HS-5 (cell line): ENCODE measurements at places on chromosomes 5 and 9.

DNA sequence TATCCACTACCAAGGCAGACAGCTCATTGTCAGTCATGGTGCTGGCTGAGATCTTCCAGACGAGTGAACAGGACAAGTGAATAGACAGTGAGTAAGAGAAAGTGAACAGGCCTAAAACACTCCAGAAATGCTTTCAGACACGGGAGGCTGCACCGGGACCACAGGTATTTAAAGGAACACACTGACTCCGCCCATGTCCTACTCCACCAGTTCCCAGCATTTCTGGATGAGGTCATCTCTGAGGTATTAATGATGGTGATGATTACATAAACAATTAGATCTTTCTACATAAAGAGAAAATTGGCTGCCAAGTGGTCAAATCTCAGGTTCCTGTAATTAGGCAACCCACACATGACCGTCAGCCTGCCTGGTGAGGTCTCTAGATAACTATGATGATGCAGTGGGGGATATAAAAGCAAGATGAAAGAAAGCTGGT lies at the start of gene ACTBL2:
Gene ACTBL2 (minus strand): TSS at position 141 of the 436 bp plus-strand sequence. CDS start 104 bp downstream, at position 37.
- DNase-seq, result peak; percentile 70

DNA sequence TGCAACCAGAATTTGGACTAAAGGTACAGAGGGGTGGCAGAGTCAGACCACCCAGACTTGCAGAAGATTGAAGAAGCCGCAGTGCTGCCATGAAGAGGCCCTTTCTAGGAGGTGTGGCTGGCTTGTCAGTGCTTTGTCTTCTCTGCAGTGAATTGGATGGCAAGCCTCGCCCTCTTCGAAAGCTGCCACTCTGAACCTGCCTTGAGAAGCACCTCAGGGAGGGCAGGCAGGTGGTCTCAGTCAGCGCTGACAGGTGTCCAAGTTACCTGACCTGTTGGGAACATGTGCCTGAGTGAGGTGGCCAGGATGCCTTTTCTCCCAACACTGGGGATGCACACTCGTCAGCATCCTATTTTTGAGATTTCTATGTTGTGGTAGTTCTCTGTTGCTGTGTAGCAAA lies 6.2 kb downstream of the TENT4A start:
- no peak for DNase-seq

GRCh38 chr9:113638490-113638889 lies 175.0 kb downstream of the RGS3 start:
- no peak for DNase-seq

DNA sequence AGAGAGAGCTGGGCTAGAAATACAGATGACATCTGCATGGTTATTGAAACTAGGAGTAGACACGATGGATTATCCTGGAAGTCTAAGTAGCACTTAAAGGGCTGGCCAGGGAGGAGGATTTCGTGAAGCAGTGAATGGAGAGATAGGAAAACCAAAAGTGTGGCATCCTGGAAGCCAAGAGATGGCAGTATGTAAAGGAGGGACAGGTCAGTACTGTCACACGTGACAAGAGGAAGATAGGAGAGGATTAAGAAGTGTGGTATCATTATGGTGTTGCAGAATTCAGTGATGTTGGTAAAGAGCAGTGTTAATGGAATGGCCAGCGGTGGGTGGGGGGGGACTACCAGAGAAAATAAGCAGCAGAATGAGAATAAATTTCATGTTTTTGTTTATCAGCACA lies 11.7 kb downstream of the RAD23B start:
- no peak for DNase-seq

GRCh38 chr5:138824924-138825863 lies 49.9 kb downstream of the LRRTM2 start:
- DNase-seq, result no peak

DNA sequence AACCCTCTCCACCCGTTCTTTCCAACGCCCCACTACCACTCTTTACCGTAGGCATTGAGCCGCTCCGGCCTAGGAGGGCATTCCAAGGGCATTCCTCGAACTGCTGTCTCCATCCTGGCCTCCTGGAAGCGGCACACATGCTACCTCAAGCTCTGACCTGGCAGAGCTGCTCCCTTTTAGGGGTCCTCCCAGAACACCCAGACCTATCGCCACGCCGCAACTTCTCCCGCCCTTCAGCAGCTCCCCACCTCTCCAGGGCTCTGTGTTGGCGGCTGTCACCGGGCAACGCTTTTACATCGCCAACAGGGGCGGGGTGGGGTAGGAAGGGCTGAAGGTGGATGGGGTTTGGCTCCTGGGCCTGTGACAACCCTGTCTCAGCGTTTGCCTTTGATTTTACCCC lies 4.6 kb upstream of the MYORG start:
- no peak for DNase-seq

DNA sequence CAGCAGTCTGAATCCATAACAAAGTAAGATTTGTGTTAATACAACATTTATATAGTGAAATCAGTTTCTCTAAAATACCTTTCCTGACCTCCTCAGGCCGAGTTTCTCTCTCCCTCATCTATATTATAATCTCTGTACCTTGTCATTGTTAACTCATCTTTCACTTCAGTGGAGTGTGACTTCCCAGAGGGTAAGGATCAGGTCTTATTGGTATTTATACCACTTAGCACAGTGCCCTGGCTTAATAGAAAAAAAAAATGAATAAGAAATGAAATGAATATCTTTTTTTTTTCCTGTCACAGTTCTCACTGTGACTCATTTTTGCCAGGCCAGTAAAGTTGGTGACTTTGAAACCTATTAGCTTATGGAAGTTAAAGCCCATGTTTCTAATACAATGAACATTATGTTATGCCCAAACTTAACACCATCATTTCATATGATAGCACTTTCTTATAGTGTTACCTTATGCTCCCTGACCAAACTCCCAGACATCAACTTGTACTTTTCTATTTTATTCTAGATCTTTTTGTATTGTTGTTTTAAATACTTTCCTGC lies 90.1 kb downstream of the NR3C1 start:
- DNase-seq, result no peak

- no peak for DNase-seq
Measured at GRCh38 chr5:154163327-154164248, 26.9 kb upstream of the GALNT10 start.

GRCh38 chr9:114456929-114457328 lies 48.3 kb downstream of the WHRN start:
- DNase-seq, result no peak

- no peak for DNase-seq
Measured at GRCh38 chr9:133794016-133794760, 56.0 kb upstream of the SARDH start.

DNA sequence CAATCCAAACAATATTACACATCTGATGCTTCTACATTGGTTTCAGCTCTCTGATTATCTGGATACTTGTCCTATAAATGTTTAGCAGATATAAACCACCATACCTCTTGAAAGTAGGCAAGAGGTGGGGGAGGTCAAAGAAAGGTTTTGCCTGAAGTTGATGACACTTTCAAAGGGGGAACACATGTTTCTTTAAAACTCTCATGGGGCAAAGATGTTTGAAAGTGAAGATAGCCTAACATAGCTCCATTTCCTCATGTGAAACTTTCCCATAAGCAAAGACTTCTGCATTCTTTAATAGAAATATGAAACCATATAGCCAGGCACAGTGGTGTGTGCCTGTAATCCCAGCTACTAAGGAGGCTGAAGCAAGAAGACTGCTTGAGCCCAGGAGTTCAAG lies 62.1 kb downstream of the CETN3 start:
- no peak for DNase-seq

DNA sequence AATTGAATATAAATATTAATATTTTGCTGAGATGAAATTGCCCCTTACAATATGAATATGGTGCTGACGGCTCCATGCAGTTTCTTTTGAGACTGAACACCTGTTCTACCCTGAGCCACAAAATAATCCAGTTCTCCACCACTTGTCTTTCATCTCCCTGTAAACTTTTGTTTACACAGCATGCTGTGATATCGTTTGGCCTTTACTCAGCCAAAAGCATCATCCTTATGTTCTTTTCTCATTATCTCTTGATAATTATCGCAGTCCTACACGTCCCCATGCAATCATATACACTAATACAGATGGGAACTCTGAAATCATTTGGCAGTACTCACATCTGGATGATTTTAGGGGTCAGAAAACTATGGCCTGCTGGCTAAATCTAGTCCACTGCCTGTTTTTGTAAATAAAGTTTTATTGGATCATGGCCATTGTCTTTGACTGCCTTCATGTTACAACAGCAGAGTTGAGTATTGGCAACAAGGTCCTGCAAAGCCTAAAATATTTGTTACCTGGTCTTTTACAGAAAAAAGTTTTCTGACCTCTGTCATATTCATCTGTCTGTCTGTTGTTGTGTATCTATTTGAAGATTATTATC lies 53.3 kb downstream of the AOPEP start:
- DNase-seq, result no peak

GRCh38 chr5:144405991-144406390 lies 235.3 kb downstream of the KCTD16 start:
- DNase-seq, result no peak

DNA sequence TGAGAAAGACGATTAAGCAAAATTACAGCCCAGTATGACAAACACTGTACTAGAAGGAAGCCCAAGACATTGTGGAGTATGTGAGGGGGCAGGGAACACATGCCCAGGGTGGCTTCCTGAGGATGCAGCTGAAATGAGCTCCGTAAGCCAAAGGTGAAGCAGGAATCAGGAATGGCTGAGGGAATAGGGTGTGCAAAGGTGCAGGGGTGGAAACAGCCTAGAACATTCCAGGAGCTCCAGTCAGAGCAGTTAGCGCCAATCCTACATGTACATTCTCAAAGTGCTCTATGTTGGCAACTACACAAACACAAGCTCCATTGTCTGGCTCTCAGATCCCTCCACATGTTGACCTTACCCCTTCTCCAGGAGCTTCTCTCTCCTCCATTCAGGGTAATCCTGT lies 257.9 kb downstream of the MAN2A1 start:
- DNase-seq, result no peak

GRCh38 chr5:76943006-76943405 lies 9.8 kb upstream of the CRHBP start:
- no peak for DNase-seq

GRCh38 chr9:15377625-15378540 lies 44.8 kb upstream of the SNAPC3 start:
- no peak for DNase-seq

GRCh38 chr5:68265822-68266395 lies 50.4 kb downstream of the PIK3R1 start:
- DNase-seq, result no peak

- no peak for DNase-seq
Measured at GRCh38 chr5:83914662-83915418, 194.2 kb upstream of the HAPLN1 start.

GRCh38 chr9:130336885-130337284 lies 71.3 kb downstream of the HMCN2 start:
- DNase-seq, result no peak

- peak; percentile 98 for DNase-seq
Measured at GRCh38 chr9:81389569-81389993, 299.8 kb downstream of the TLE1 start.

- no peak for DNase-seq
Measured at GRCh38 chr5:159880676-159881075, 35.6 kb upstream of the ADRA1B start.

DNA sequence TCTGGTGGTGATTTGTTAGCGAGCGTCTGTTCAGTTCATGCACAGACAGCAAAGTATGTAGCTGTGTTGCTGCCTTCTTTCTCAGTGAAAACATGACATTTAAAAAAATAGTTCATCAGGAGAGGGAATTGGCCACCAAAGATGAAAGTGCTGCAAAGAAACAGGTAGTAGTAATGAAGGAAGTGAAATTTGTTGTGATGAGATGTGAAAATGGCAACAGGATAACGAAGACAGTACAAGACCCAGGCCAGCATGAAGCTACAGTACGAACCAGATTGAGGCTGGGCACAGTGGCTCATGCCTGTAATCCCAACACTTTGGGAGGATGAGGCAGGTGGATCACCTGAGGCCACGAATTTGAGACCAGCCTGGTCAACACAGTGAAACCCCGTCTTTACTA lies 136.0 kb downstream of the SMARCA2 start:
- no peak for DNase-seq

GRCh38 chr5:175378444-175379028 lies 65.4 kb downstream of the DRD1 start:
- DNase-seq, result peak; percentile 11

- DNase-seq, result no peak
Measured at GRCh38 chr9:14960881-14961280, 50.7 kb upstream of the FREM1 start.

DNA sequence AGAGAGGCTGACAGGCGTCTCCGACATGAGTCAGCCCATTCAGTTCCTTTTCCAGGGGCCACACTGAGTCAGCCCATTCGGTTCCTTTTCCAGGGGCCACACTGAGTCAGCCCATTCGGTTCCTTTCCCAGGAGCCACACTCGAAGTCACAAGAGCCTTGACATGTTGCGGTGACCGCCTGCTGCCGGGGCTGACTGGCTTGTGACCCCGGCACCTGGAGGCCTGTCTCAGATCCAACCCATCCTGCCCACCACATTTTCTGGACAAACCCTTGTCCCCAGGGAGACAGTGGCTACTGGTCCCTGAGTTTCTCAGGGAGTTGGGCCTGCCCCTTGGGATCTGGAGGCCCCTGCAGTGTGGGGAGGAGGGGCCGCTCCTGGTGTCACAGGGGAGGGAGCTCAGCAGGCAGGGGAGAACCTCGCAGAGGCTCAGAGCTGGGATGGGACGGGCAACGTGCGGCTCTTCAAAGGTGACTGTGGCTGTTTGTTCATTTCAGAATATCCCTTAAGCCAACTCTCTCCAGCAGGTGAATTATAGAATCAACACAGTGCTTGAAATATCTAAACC lies 40.5 kb upstream of the LPCAT1 start:
- DNase-seq, result no peak

- DNase-seq, result no peak
Measured at GRCh38 chr9:72596451-72597180, 75.2 kb downstream of the TMC1 start.

GRCh38 chr9:91425271-91425670 lies 1.6 kb upstream of the NFIL3 start:
- DNase-seq, result no peak

DNA sequence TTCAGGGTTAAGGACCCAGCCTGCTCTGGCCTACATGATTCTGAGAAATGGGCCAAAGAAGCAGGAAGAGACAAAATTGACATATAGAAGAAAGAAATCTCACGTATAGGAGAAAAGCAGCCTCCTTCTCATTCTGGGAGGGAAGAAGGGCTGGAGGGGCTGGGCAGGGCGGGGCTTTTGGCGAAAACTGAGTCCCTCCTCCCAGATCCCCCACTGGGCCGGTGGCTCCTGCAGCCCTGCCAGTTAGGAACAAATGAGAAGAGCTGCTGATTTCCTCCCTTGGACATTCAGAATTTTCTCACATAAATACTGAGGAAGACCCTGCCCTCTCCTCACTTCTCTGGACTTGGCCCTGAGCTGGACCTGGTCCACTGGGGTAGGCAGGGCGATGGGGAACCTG lies at the start of gene WNT8A:
Gene WNT8A (plus strand): TSS at position 332 of the 400 bp plus-strand sequence. CDS start 95 bp downstream, outside the sequence.
- no peak for DNase-seq

DNA sequence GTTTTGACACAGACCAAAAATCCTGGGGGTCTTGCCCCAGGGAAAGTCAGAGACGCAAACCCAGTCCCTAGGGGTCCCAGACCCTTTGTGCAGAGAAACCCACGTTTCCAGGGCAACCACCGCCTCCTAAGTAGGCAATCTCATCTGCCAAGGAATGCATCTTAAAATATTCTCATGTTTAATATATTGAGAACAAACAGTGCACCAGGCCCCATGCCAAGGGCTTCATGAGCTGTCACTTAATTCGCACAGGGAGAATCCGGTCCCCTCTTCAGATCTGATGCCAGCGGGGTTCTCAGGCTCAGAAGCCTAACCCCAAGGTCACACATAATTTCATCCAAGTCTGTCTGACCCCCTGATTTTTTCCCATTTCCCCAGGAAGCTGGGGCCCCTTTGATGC lies 28.8 kb downstream of the CPLX2 start:
- no peak for DNase-seq
